ENCODE measurements at places on chromosomes 12 and 14.
A peak's percentile ranks its signal among the peaks of the same experiment; 100 is the strongest.

DNA sequence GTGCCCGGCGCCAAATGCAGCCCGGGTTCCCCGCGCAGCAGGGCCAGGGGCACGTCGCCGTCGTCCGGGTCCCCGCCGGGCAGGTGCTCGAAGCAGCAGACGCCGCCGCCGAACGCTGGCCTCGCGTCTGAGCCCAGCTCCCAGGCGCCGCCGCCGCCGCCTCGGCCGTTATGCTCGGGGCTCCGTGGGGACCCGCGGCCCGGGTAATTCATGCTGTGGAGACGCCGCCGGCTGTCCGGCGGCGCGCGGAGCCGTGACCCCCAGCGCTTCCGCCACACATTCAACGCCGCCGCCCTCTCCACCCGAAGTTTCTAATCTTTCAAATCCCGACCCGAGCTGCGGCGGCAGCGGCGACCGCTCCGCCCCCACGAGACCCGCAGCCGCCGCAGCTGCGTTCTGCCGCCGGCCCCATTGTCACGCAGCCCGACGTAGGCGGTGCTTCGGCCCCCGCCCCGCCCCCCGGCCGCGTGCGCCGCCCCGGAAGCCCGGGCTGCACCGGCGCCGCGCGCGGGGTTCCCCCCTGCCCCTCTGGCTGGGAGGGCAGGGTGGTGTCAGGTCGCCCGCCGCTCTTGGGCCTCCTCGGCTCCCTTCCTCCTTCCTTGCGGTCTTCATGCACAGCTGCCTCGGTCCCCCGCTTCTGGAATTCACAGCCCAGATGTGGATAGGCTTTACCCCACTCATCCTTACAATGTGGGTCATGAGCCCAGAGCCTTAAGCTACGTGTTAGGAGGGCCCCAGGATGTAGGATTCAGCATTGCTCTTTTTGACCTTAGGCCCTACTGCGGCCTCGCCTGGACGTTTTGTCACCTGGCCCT is at the start of gene DDHD1:
DDHD1 (minus strand) TSS at position 437 of the 815 bp plus-strand sequence; CDS start at position 212, 225 bp downstream.
- DNase-seq: peak; percentile 82

GRCh38 chr14:69605738-69606137 is 5.7 kb upstream of the SUSD6 start:
- no peak for DNase-seq

DNA sequence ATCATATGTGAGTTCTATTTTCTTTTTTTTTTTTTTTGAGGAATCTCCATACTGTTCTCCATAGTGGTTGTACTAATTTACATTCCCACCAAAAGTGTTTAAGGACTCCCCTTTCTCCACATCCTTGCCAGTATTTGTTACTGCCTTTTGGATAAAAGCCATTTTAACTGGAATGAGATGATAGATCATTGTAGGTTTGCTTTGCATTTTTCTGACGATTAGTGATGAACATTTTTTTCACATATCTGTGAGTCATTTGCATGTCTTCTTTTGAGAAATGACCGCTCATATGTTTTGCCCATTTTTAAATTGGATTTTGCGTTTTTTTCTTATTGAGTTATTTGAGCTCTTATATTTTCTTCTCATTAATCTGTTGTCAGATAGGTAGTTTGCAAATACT is 394.8 kb downstream of the LRFN5 start:
- no peak for DNase-seq

GRCh38 chr12:131391399-131391798 is 319.5 kb upstream of the SFSWAP start:
- no peak for DNase-seq

- DNase-seq: no peak
These were observed 444.6 kb upstream of the CCDC196 start for GRCh38 chr14:66041582-66041981.

GRCh38 chr12:118190266-118190665 is 54.3 kb downstream of the PEBP1 start:
- no peak for DNase-seq

- no peak for DNase-seq
These were observed 205.4 kb downstream of the NAV3 start for GRCh38 chr12:78035901-78036606.

DNA sequence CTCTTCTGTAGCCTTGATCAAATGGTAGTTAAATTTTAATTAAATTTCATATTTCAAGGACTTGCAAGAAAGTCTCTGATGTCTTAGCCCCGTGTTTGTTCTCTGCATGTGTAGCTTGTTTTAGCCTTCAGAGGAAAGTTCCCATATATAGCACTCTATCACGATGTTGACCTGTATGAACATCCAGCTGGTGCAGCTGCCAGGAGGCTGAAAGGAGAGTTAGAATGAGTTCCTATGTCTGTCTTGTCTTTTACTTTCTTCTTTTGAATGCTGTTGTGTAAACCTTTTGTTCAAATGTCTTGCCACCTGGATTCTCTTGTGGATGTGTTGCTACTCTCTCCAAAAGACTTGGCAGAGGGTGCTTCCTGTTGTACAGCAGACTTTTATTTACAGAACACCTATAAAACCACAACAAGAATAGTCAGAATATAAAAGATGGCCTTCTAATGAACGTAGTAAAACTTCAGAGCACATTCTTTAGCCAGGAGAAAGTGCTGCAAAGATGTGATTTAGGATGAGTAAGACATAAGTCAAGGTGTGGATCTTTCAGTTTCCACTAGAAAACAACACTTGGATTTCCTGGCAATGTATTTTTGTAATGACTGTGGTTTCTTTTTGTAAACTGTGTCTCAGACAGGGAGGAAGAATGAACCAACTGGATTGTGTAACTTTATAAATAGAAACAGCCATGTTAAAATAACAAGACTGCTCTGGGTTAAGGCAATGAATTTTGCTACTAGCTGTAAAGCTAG is 17.2 kb downstream of the NAV3 start:
- no peak for DNase-seq

DNA sequence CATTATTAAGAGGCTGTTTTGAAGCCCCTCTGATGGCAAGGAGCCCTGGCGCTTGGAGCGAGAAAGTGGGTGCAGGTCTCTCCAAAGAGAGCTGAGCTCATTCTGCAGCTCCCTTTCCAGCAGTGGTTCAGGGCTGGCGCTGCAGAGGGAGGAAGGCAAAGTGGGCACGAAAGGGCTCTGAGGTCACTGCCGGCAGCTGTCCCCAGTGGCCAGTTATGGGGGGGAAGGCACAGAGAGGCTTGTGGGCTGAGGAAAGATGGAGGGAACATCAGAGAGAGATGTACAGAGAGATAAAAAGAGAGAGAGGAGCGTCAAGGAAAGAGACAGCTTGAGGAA is 75.2 kb upstream of the TBX5 start:
- DNase-seq: no peak

DNA sequence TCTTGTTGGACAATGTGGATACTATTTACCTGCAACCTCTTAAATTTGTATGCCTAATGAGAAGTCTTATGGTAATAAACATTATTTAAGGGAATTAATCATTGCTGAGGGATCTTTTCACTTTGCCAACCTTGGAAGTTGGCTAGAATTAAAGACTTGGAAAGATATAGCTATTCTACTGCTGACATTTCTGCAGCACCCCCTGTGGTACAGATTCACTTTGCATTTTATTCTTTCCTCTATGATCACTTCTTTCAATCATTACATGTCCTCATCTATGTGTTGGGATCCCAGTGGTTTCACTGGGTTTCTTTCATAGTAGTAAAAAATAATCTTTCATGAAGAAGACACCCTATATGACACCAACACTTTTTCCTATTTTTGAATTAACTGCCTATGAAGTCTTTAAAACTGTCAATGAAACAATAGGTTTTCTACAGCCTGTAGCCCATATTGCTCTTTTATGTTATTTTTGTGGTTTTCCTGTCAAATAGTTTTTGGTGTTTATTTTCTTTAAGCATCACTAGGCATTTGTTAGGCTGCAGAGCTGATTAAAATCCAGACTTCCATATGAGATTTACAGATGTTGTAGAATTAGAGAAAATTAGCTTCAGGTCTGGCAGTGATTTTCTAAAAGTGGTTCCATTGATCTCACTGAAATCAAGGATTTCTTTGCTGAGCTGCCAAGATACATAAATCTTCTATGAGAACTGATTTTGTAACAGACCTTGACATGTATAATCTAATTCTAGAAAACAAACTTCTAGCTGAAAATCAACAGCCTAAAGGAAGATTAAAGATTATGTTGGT is 256.1 kb downstream of the NAV3 start:
- no peak for DNase-seq

DNA sequence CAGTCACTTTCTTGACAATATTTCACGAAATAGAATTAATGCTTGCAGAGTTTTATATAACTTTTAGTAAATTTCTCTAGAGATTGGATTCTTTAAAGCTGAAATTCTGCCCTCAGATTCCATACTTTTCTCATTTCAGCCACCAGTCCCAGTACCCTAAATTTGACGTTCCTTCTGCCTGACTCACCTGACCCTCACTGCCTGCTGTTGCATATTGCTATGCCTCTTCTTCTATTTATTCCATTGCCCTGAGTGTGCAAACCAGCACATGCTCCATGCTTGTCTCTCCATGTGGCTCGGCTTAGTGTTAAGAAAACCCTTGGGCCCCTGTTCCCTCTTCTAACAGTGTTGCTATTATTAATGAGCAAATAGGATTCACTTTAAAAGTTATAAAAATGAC is 533.3 kb downstream of the LRFN5 start:
- no peak for DNase-seq

- no peak for DNase-seq
These were observed 44.2 kb upstream of the EMP1 start for GRCh38 chr12:13152281-13152680.

DNA sequence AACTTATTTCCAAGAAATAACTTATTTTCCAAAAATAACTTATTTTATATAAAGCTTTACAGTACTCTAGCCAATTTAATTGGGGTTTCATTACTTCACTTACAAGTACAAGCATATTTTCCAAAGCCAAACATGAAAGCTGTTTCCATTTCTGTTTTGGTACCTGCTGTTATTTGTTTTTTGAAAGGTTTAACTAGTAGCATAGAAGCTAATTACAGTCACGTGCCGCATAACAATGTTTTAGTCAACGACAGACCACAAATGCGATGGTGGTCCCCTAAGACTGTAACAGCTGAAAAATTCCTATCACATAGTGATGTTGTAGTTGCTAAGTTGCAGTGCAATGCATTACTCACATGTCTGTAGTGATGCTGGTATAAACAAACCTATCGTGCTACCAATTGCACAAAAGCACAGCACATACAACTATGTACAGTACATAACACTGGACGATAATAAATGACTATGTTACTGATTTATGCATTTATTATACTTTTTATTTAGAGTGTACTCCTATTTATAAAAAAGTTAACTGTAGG is 21.7 kb downstream of the PTPN21 start:
- no peak for DNase-seq

DNA sequence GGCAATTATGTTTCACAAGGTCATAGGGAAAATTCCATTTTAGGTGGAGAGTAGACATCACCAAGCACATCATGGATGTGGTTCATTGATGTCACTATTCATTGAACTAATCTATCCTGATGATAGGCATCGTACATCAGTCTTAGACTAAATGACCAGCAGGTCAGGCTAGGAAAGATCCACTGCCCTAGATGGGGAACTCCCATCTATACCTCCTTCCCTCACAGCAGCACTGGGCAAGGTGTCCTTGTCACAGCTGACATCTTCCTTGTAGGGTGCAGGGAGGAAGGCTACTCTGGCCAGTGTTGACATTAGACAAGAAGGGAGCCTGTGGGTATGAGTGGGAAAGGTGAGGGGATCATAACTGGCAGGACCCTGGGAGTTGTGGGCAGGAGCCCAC is 63.8 kb upstream of the CAPRIN2 start:
- DNase-seq: no peak

DNA sequence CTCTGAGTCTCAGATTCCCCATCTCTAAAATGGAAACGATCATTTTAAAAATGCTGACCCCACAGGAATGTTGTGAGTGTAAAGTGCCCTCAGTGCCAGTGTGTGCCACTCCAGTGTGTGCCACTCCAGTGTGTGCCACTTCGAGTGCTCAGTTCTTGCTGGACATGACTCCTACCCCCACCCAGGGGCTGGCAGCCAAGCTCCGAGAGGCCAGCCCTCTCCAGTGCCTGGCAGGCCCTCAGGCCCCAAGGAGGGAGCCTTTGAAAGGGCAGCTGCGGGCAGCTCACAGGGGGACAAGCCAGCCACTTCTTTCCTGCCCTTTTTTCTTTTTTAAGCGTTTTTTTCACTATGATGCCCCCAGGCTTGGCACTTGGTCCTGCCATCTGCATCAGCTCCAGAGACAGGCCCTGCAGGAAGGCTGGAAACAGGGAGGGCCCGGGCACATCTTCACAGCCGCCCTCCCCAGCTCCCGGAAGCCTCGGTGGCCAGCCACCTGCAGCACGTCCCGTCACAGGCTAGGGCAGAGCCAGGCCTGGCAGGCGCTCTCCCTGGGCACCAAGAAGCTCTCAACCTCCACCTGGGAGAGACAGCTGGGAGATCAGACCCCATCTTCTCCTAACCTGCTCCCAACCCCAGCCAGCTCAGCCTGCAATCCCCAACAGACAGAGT is 29.8 kb downstream of the NCOR2 start:
- no peak for DNase-seq

DNA sequence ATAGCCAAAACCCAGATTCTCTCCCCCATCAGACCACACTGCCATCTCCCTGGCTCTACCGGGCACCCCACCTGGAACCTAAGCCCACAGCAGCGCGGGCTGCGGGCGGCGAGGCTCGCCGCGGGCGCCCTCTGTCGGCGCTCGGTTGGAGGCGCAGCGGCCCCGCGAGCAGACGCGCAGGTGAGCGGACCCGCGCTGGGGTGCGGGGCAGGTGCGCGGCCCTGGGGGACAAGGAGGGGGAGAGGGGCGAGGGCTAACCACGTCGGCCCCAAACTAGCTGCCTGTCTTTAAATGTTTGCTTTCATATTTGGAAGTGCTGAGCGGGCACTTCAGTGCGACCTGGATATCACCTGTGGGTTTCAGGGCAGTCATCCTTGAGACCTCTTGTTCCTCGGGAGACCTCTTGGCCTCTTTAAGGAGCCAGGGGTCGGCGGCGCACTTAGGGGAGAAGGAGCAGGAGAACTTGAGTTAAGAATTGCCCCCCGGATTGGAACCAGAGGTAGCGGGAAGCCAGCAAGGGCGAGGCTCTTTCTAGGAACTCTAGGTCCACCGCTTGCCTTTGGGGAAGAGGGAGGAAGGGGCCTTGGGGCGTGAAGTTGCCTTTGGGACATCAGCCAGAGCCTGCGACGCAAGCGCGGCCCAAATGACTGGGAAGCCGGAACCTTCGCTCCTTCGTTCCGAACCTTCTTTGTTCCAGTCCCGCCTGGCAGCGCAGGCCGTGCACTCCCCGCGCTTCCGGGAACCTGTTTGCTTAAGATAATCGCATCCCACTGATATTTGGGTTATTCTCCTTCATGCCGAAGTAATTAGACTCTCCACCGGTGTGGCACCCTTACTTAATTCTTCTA is 78.7 kb downstream of the NEDD1 start:
- DNase-seq: peak; percentile 58

DNA sequence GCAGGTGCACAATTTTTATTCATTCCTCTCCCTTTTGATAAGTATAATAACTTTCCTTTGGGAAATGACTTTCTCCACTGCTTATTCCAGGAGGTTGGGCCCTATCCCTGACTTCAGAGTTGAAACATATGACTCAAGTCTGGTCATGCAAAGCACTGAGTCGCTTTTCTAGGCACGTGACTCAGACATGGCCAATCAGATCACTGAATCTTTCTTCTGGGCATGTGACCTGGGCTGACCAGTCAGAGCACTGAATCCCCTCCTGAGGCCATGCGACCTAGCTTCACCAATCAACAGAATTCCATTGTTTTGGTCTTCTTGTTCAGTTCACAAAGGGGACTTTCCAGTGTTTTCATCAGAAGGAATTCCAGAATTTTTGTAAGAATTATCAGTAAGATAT is 377.1 kb upstream of the KITLG start:
- DNase-seq: no peak

- no peak for DNase-seq
These were observed 21.6 kb downstream of the SOX5 start for GRCh38 chr12:23927907-23928306.

All from RPMI8226 (cell line).